CD4-positive, CD25-positive, alpha-beta regulatory T cell (primary cell): ENCODE measurements at places on chromosomes 3 and 15. TPM values are rescaled to one million over a fixed set of nuclear protein-coding genes. Genes with fewer than 3 reads are reported as not detected.

AMIGO3 gene
- 0.53 TPM for polyA plus RNA-seq

DENND6A gene
- 30.1 TPM for polyA plus RNA-seq

RBMS3 gene
- 9.5 TPM for polyA plus RNA-seq

ZFYVE19 gene
- 17.3 TPM for polyA plus RNA-seq

TIPARP gene
- polyA plus RNA-seq = 11.5 TPM

BMF gene
- polyA plus RNA-seq = 1.00 TPM

NRROS gene
- 2.5 TPM for polyA plus RNA-seq

ANKRD63 gene
- not detected for polyA plus RNA-seq

JAGN1 gene
- 52.6 TPM for polyA plus RNA-seq

PLCB2 gene
- polyA plus RNA-seq = 18.3 TPM

SH2D7 gene
- polyA plus RNA-seq = 0.09 TPM

ST8SIA2 gene
- not detected for polyA plus RNA-seq

ALAS1 gene
- 40.7 TPM for polyA plus RNA-seq

UCN2 gene
- not detected for polyA plus RNA-seq

LSAMP gene
- polyA plus RNA-seq = not detected

MYL3 gene
- not detected for polyA plus RNA-seq

CLDN1 gene
- not detected for polyA plus RNA-seq

HRG gene
- not detected for polyA plus RNA-seq

GHSR gene
- not detected for polyA plus RNA-seq

ZNF385D gene
- polyA plus RNA-seq = not detected

TM4SF1 gene
- not detected for polyA plus RNA-seq

XCR1 gene
- not detected for polyA plus RNA-seq

PEX5L gene
- polyA plus RNA-seq = 0.03 TPM

HERC2 gene
- 10.4 TPM for polyA plus RNA-seq

STRIT1 gene
- not detected for polyA plus RNA-seq

C3orf22 gene
- polyA plus RNA-seq = not detected

ITIH3 gene
- not detected for polyA plus RNA-seq

UROC1 gene
- polyA plus RNA-seq = not detected

ZNF639 gene
- polyA plus RNA-seq = 41.9 TPM

MAP1A gene
- 0.01 TPM for polyA plus RNA-seq

TMEM266 gene
- polyA plus RNA-seq = 0.21 TPM

FBXW12 gene
- not detected for polyA plus RNA-seq

RASGRP1 gene
- 74.5 TPM for polyA plus RNA-seq

CHRNA7 gene
- 1.5 TPM for polyA plus RNA-seq

TLR9 gene
- not detected for polyA plus RNA-seq

AMOTL2 gene
- not detected for polyA plus RNA-seq

SST gene
- polyA plus RNA-seq = not detected

GOLGA8M gene
- not detected for polyA plus RNA-seq

SV2B gene
- not detected for polyA plus RNA-seq

CLASP2 gene
- 13.3 TPM for polyA plus RNA-seq

FEZF2 gene
- not detected for polyA plus RNA-seq

CACNA1D gene
- polyA plus RNA-seq = 0.03 TPM

IL5RA gene
- not detected for polyA plus RNA-seq

LARP6 gene
- polyA plus RNA-seq = not detected

SAMD7 gene
- polyA plus RNA-seq = not detected

EXD1 gene
- not detected for polyA plus RNA-seq

KNG1 gene
- not detected for polyA plus RNA-seq

PTPRG gene
- not detected for polyA plus RNA-seq

GPR160 gene
- polyA plus RNA-seq = 1.5 TPM

FBN1 gene
- not detected for polyA plus RNA-seq

SLC22A14 gene
- not detected for polyA plus RNA-seq

TYRO3 gene
- not detected for polyA plus RNA-seq

AHSG gene
- not detected for polyA plus RNA-seq

ALG1L2 gene
- polyA plus RNA-seq = not detected

NOX5 gene
- not detected for polyA plus RNA-seq

CTXND1 gene
- not detected for polyA plus RNA-seq

TM4SF18 gene
- polyA plus RNA-seq = not detected

TMCO5A gene
- not detected for polyA plus RNA-seq
